ENCODE measurements at places on chromosomes 6 and 20.
A peak's percentile ranks its signal among the peaks of the same experiment; 100 is the strongest.

DNA sequence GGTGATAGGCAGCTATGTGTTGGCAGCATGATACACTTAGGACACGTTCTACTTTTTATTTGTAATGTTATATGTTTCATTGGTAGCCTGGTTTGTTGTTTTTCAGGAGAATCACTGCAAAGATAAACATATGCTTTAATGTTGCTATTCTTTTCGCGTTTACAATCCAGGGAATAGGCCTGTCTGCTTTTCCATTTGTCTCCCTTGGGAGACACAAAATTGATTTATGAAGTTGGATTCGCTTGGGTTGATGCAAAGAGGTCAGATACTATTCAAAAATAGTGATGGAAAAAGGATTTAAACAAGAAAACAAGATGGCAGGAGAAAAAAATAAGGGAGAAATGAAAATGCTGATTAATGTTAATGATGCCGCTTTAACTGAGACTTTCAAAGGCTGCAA lies 179.5 kb upstream of the SOX4 start:
- DNase-seq: no peak

DNA sequence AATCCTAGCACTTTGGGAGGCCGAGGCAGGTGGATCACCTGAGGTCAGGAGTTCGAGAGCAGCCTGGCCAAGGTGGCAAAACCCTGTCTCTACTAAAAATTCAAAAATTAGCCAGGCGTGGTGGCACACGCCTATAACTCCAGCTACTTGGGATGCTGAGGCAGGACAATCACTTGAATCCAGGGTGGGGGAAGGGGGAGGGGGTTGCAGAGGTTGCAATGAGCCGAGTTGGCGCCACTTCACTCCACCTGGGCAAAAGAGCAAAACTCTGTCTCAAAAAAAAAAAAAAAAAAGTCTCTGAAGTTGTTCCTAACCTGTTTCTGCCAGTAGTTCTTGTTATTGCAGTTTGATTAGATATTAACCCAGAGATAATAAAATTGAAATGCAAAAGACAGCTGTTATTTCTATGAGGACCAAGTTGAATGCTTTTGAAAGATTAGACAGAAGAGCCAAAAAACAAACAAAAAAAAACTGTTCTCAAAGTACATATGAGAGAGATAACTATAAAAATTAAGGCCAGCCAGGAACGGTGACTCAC lies 22.6 kb downstream of the PIGU start:
- DNase-seq: no peak

DNA sequence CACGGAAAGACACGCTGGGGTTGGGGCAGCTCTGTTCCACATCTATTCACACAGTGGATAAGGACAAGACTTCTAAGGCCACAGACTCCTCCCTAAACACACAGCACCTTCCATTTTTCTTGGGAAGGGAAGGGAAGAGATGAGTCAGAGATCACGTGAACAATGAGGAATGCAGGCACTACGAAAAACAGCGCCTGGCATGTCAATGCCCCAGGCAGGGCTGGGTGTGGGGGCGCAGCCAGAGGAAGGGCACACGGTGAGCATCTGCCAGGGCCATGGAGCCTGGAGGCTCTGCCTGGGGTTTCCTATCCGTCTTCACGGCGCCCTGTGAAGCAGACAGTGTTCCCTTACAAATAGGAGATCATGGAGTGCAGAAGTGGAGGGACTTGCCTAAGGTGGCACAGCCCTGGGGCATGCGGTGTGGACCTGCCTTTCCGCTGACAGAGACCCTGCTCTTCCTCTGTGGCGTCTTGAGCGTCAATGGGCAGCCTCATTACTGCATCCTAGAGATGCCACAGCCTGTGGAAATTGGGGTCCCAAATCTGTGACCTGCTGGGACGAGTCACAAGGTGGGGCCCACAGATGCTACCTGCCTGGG lies 15.4 kb downstream of the UNC93A start:
- DNase-seq: no peak

DNA sequence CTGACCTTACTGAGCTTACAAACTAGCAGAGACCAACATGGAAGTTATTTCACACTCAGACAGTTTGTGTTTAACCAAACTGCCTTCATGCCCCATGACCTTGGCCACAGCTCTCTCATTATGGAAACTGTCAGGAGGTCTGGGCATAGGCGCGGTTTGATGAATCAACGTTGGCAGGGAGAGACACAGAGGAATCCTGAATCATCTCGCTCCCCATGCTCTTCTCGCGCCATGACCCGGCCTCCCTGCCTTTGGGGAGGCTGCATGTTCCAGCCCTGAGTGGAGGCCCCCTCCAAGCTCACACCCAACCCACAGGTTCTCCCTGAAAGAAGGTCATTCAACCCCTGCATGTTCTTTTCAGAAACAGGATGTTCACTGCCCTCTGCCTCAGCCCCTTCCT lies 15.9 kb upstream of the GDAP1L1 start:
- DNase-seq: no peak

DNA sequence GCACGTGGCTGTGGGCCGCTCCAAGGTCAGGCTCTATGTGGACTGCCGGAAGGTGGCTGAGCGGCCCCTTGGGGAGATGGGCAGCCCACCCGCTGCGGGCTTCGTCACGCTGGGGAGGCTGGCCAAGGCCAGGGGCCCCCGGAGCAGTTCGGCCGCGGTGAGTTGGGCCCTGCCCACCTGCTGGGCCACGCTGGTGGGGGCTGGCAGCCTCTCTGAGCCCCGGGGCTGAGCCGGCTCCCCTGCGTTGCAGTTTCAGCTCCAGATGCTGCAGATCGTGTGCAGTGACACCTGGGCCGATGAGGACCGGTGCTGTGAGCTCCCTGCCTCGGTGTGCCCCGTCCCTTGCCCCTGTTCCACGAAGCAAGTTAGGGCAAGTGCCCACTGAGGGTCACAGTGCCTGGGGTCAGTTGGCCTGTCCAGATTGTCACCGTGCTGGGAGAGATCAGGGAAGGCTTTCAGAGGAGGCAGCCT lies 27.1 kb downstream of the COL20A1 start:
- no peak for DNase-seq

GRCh38 chr20:45972500-45973183 lies 639 bp upstream of the ZNF335 start:
- DNase-seq: no peak

DNA sequence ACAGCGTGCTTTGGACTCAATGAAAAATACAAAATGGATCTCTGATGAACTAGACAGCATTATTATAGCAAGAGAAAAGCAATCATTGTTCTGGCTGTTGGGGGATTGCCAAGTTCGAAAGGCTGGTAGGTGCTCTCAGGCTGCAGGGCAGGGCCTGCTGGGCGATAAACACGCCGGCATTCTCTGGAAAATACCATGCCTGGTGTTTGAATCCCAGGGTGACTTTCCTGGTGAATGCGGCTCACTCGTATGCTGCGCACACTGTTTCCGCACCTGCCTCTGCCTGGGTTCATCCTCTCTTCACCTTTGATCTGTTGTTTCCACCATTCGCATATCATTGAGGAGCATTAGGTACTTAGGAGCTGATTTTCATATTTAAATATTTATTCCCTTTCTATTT lies 37.4 kb downstream of the GCNT2 start:
- DNase-seq: no peak

- DNase-seq: no peak
Observed at GRCh38 chr6:31874084-31874670, 4.6 kb downstream of the SLC44A4 start.

GRCh38 chr6:145808239-145808638 lies 6.4 kb downstream of the FBXO30 start:
- no peak for DNase-seq

GRCh38 chr6:558089-558488 lies 98.8 kb downstream of the HUS1B start:
- no peak for DNase-seq

- DNase-seq: no peak
Observed at GRCh38 chr20:51680067-51680749, 88.0 kb downstream of the ATP9A start.

- no peak for DNase-seq
Observed at GRCh38 chr6:45388328-45388727, 10.6 kb upstream of the SUPT3H start.

DNA sequence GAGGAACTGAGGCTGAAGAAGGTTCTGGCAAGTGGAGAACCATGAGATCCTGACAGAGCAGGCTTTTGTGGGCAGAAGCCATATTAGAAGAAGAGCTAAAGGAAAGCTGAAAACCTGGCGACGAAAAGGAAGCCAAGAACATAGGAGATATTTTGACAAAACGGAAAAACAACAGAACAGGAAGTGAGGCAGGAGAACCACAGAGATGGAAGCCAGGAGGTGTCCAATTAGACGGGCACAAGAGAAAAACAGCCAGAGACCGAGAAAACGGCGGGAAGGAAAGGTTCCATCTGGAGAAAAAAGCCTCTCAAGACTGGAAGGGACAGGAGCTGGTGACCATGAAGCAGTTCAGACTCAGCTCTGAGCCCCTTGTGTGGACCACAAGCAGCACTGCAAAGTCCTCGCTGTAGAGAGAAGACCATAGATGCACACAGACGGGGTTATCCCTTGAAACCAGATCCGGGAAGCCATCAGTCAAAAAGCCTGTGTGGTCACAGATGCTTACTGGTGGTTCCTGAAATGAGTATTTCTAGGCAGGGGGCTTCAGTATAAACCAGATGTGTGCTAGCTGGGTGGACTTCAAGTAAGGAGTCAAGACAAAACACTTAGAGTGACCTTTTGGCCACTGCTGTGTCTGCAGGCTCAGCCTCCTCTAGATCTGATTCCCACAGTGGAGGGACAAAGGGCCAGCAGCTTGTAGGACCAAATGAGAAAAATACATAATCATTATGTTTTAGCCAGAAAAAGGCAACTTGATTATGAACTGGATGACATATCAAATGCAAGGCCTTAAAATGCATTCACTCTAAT lies 30.7 kb downstream of the SSR1 start:
- no peak for DNase-seq

DNA sequence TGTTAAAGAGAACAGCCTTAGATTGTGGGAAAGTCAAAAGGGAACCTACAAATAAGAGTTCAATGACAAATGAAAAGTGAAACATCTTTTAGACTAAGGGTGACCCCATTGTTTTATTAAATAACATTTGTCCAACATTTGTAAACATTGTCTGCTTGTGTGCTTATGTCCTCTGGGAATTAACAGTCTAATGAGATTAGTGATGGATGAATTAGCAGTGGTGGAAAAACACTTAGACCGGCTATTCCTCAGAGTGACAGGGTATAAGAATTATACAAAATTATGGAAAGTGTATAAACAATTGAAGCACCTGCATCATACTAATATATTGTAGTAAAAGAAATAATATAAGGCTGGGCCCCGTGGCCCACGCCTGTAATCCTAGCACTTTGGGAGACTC lies 29.3 kb upstream of the HFE start:
- DNase-seq: no peak

DNA sequence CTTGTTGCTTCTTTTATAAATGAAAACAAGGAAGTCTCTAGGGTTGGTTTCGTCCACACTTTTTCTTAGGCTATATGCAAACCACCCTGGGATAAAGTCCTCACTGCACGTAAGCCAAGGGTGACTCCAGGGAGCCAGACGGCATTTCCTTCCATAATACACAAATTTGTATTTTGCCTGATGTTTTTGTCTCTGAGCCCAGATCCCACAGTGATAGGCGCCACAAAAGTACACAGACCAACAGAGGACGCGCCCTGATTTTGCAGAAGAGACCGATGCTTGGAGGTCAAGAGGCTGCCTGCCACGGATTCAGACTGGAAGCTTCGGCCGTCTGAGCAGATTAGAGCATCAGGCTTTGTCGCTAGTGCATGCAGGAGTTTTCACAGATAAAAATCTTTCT lies 22.8 kb downstream of the FOXQ1 start:
- no peak for DNase-seq

- peak; percentile 77 for DNase-seq
Observed at GRCh38 chr20:43915211-43916072, 790 bp downstream of the TOX2 start.

GRCh38 chr6:143098054-143098671 lies 37.5 kb downstream of the AIG1 start:
- DNase-seq: no peak

- DNase-seq: no peak
Observed at GRCh38 chr6:160085713-160086505, 35.7 kb upstream of the SLC22A1 start.

GRCh38 chr20:31859998-31860380 lies 10.3 kb downstream of the DUSP15 start:
- DNase-seq: no peak

DNA sequence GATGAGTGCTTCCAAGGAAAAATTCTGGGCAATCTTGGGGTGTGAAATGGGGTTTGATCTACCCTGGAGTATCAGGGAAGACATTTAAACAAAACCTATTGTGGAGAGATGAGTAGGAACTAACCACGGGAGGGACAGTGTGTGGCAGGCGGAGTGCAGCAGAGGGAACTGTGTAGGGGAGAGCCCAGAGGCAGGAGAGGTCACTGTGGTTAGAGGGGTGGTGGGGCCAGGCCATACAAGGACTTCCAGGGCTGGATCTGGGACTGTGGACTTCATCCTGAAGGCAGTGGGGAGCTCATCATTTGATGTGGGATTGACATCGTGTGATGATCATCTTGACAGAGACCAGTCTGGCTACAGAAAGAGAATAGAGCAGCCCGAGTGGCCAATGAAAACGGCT lies 89.0 kb downstream of the TOX2 start:
- DNase-seq: peak; percentile 42

DNA sequence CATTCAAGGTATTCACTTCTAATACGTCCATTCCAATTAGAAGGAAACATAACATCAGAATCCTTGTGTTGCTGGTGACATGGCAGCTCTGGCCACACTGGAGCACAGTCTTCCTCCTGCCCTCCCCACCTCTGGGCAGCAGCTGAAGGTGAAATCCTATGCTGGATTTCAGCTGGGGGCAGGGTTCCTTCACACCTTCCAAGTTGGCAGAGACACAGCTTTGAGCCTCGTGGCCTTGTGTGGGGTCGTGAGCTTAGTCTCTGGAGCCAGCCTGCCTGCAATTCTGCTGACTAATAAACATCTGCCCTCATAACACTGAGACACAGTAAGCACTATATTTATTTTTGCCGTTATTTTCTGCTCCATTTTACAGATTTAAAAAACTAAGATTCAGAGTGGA lies 218.9 kb upstream of the RIN2 start:
- no peak for DNase-seq

GRCh38 chr6:74578339-74578738 lies 627.5 kb downstream of the COL12A1 start:
- no peak for DNase-seq

DNA sequence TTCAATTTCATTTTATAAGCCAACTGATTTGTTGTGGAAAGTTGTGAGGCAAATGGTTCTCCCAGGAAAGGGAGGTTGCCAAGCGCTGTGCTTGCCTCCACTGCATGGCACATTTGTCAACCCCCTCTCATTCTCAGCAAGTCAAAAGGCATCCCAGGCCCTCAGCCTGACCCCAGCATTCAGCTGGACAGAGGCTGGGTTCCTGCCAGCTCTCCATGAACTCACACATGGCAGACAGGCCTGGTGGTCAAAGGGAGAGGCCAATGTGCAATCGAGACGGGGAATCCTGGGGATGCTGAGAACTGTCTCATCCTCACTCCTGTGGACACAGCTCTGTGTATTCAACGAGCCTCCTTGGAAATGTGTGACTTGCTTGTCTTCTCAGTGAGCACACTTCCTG lies 106.0 kb upstream of the CDH4 start:
- no peak for DNase-seq

DNA sequence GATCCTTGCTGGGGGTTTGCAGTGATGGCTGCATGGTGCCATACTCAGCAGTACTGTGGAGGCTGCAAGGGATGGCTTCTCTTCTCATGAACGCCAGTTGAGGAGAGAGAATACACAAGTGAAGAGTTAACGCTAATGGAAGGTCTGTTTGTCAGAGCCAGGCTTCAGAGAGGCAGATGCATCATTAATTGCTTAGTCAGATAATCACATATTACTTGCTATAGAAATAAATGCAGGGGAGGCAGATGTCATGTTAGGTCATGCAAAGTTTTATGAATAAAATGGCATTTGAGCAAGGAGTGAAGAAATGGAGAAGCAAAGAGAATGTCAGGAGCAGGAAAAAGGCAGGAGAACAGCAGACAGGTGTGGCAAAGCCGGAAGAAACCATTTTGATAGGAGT lies 51.2 kb downstream of the CDS2 start:
- DNase-seq: no peak

Data from activated CD8-positive, alpha-beta memory T cell treated with anti-CD3 and anti-CD28 coated beads for 24 hours (primary cell).